ENCODE measurements at places on chromosomes 2 and 18.
A peak's percentile ranks its signal among the peaks of the same experiment; 100 is the strongest.

DNA sequence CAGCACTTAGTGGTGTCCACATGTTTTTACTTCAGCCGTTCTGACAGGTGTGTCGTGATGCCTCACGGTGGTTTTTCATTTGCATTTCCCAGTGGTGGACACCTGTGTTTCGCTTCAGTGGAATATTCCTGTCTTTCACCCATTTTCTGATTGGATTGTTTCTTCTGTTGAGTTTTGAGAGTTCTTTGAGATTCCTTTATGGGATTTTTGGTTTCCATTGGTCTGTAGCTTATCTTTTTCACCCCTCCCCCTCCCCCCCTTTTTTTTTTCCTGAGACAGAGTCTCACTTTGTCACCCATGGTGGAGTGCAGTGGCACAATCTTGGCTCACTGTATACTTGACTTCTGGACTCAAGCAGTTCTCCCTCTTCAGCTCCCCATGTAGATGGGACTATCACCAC lies 8.0 kb downstream of the ANKRD23 start:
- DNase-seq: no peak

DNA sequence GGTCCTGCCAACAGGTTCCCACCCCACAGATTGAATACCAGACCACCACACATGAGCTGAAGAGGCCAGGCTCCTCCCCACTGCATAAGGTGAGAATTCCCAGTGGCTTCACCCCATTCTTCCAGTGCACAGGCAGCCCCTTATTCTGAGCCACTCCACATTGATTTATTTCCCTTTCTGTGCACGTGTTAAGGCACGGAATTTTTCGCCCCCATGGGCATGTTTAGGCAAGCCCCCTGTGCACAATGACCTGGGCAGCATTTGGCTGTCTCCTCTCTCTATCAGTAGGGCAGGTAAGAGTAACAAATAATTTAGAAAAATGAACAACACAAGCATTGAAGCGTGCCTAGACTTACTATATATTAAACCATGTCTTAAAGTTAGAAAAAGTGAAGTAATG lies 15.2 kb upstream of the CHAC2 start:
- DNase-seq: no peak

DNA sequence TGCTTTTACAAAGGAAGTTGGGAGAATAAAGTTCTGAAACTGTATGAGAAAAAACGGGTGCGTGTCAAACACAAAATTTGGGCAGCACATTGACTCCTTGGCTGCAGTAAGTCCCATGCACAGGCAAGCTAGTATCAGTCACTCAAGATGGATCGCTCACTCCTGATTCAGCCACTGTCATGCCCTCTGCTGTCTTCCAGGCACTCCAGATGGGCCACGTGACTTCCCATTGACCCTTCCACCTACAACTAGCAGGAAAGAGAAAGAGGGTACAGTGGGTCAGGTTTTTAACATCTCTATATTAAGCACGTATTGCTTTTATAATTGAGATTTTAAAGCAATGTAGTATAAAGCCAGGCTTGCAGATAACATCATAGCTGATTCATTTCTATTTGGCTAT lies 8.6 kb downstream of the ARHGEF33 start:
- DNase-seq: no peak

DNA sequence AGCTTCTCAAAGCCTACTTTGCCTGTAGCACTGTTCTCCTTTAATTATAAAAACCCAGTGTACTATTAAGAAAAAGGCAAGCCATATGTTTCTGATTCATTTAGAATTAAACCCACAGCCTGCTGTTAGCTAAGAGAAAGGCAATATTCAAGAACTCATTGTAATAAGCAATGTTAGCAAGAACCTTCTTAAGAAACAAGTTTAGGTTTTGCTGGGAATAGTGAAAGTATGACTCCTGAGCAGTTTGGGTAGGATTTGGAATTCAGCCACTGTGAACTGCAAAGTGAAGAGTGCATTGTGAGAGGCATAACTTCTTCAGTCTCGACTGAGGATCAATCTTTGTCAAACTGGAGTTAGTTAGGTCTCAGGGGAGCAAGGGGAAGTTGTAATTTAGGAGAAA lies 206.5 kb upstream of the NT5C1B start:
- no peak for DNase-seq

- DNase-seq: no peak
These were observed 75.5 kb downstream of the DDX1 start for GRCh38 chr2:15666861-15667808.

DNA sequence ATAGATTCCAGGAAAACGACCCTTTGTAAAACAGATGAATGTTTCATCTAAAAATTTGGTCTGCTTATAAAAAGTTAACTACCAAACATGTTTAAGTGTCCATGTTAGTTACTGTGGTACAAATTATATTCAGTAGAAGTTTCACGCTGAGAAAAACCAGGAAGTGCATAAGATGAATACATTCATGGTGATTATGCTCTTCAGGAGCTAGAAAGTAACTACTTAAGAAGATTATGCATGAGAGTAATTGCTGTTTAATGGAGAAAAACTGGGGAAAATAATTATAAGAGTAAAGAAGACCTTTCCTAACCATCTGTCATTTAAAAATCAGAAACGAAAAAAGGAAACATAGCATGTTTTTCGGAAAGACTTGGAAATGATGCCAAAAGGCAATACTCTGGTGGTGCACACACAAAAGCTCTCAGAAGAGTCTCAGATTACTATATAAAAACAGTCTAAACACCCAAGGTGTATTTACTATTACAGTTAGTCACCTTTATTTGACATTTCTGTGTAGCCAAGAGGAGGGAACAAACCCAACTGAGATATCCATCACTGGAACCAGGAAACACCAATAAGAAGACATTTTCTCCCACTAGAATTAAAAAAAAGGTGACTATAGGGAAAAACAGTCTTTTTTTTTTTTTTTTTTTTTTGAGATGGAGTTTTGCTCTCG lies 38.8 kb upstream of the METTL21A start:
- peak; percentile 10 for DNase-seq

GRCh38 chr2:5985536-5986385 lies 293.6 kb downstream of the SOX11 start:
- no peak for DNase-seq

GRCh38 chr2:127177617-127178263 lies 42.4 kb downstream of the CYP27C1 start:
- DNase-seq: no peak

DNA sequence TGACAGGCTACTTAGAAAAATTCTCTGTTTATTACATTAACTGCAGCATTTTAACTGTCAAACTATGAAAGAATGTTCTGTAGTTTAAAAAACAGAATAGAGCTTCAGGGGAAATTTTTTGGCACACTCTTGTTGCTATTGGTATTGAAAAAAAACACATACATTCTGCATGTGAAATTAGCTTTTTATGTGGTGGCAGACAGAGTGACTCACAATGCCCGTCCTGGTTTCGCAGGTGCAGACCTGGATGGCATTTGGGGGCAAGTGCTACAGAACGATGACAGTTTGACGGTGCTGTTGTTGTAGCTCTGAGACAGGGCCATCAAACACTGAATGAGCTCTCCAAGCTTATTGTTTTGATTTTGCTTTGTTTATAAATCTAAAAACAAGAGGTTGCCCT lies 105.0 kb upstream of the MAP3K20 start:
- DNase-seq: no peak

DNA sequence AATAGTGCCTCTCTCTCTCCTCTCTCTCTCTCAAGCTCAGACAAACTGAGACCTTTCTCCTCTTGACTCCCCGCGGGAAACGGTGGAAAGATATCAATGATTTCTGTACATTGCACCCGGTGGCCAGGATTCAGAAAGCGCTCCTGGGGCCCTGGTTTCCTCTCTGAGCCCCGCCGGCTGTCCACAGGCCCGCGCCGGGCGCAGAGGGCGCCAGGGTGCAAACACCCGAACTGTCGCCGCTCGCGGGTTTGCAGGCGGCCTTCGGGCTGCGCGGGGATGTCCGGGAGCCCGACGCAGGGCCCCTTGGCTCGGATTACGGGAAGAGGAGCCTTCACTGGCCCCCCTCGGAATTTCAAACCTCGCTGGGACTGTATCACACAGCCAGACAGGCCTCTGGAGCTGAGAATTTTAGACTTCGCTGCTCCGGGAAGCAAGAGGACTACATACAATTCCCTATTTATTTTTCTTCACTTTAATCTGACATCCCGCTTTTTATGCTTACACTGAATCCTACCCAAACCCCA lies 5.2 kb upstream of the EN1 start:
- DNase-seq: no peak

- no peak for DNase-seq
These were observed 133.8 kb upstream of the LMAN1 start for GRCh38 chr18:59492756-59493421.

GRCh38 chr2:26991717-26992116 lies 21.3 kb downstream of the MAPRE3 start:
- no peak for DNase-seq
